ENCODE measurements at places on chromosomes 6 and 20. TPM values are rescaled to one million over a fixed set of nuclear protein-coding genes. Genes with fewer than 3 reads are reported as not detected.

GRCh38 chr6:125489579-125490285, 188.0 kb upstream of the HDDC2 start:
- no peak overlapping the region for H3K27ac ChIP-seq
- H3K4me3 ChIP-seq: no peak overlapping the region
- no peaks in the 10 kb centered on the region for H3K36me3 ChIP-seq
- no peaks in the 10 kb centered on the region for H3K4me1 ChIP-seq

DNA sequence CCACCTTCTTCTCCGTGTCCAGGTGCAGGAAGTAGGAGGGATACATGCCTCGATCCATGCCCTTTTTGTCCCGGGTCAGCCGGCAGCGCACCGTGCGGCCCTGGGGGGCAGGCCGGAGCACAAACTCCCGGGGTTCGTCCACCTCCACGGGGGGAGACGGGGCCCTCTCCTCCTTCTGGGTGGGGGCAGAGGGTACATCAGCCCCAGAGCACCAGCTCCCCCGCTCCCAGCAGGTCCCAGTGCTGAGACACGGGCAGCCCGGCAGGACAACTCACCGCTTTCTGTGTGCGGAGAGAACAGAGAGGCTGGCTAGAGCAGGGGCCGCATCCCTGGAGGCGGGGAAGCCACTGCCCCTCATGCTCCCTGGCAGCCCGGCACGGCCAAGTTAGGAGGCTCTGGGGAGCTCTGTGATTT, 6.7 kb downstream of the TULP1 start:
- no peak for DNase-seq
- H3K4me3 ChIP-seq: no peak overlapping the region
- no peaks in the 10 kb centered on the region for H3K27me3 ChIP-seq
- no peaks in the 10 kb centered on the region for H3K4me1 ChIP-seq
- H3K36me3 ChIP-seq: no peaks in the 10 kb centered on the region
- H3K27ac ChIP-seq: no peak overlapping the region

DNA sequence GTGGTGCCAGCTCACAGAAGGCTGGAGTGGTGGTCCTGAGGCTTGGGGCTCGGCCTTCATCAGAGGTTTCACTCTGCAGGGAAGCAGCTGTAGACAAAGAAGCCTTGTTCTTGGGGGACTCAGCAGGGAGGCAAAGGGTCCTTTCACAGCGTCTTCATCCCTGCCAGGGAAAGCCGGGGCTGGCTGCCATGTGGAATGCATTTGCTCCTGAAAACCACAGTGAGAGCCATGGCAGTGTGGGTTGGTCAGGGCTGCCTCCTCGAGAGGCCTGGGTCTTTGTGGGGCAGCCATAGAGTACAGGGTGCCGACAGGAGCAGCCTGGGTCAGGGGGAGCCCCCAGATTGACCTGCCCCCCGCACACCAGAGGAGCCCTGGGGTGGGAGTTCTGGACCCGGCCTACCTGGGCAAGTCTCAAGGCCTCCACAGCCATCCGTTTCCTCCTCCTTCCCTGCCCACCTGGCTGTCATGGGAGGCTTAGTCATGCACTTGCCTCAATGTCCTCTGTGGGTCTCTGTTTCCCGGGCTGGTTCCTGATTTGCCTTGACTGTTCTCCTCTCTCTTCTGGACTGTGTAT, 144.0 kb downstream of the CDC5L start:
- no peak overlapping the region for H3K27ac ChIP-seq
- DNase-seq: no peak

The PSORS1C2 gene
- not detected for total RNA-seq

The EFCAB8 gene
- 0.17 TPM for total RNA-seq

GRCh38 chr20:34557936-34558319, 590 bp upstream of the MAP1LC3A start:
- H3K27me3 ChIP-seq: no peaks in the 10 kb centered on the region
- H3K27ac ChIP-seq: peak overlapping the region; percentile 90
- no peaks in the 10 kb centered on the region for H3K36me3 ChIP-seq
- H3K4me3 ChIP-seq: peak overlapping the region; percentile 88
- DNase-seq: no peak
- H3K4me1 ChIP-seq: peaks cover 24% of the 10 kb centered on the region
